ENCODE measurements at places on chromosomes 7 and 10.
A peak's percentile ranks its signal among the peaks of the same experiment; 100 is the strongest.

DNA sequence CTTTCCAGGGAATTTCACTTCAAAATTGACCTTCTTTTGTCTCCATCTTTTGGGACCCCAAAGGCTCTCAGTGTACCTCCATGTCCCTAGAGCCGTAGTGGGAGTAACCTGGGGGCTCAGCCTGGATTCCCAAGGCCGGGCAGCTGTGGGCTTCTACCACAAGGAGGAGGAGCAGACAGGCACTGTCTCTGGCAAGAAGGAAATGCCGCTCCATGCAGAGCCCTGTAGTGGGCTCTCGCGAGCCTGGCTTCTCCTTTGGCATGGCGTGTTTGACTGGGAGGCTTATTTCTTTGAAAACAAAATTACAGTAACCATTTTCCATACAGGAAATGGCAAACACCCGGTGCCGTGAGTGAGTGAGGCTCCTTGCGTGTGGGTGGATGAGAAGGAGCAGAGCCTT is 76.8 kb upstream of the FAM180A start:
- DNase-seq = no peak

DNA sequence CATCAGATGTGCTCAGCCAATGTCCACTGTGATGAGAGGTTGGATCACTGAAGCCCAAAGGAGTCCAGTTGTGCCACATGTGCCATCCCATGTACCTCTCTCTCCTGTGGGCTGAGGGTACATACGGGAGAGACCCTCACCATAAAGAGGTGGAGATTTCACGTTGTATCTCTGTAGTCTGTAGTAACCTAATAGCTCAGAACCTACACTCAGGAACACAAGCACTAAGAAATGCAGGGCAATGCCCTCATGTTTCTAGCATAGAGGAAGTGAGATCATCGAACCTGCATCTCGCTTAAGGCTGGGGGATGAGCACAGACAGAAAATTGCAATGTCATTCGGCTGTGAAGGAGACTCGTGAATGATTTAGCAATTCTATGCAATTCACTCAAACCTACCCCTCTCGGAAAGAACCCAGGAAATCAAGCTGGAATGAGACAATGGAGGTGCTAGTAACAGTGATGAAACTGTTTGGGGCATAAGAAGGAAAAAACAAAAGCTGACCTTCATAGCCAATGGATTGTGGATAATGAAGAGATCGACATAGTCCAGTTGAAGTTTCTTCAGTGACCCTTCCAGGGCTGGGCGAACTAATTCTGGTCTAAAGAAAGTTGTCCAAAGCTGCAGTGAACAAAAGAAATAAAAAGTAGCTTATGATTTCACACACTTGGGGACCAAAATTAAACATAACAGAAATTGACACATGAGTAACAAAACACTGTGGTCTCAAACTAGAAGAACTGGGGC is 80.3 kb upstream of the UCN3 start:
- peak; percentile 59 for DNase-seq

GRCh38 chr10:103676851-103677417 is 178.4 kb downstream of the SH3PXD2A start:
- DNase-seq = peak; percentile 88

DNA sequence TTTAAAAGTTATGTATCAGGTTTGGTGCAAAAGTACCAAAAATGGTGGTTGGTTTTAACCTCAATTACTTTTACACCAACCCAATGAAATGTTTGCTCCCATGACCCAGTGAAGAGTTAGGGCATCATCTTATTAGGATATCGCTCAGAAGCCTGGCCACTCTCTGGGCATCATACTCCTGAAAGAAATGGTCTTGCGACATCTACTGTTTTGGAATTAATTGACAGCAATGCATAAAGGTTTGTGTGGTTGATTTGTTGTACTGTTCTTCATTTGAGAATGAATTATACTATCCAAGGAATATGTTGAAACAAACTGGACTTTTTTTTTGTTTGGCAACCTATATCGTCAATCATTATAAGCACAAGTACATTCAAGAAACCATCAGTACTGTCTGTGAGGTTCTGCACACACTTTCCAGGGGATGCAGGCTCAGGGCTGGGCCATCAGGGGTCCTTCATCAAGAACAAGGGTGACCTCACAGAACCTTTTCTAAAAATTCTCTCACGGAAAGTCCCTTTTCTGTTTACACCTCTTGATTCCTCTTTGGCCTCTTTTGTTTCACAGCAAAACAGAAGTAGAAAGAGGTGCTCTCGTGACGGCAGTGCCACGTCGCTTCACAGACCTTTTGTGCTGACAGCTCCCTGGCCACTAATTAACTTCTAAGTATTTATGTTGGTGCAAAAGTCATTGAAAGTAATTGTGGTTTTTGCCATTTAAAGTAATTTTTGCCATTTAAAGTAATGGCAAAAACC is 117.2 kb upstream of the KLF6 start:
- DNase-seq = no peak

DNA sequence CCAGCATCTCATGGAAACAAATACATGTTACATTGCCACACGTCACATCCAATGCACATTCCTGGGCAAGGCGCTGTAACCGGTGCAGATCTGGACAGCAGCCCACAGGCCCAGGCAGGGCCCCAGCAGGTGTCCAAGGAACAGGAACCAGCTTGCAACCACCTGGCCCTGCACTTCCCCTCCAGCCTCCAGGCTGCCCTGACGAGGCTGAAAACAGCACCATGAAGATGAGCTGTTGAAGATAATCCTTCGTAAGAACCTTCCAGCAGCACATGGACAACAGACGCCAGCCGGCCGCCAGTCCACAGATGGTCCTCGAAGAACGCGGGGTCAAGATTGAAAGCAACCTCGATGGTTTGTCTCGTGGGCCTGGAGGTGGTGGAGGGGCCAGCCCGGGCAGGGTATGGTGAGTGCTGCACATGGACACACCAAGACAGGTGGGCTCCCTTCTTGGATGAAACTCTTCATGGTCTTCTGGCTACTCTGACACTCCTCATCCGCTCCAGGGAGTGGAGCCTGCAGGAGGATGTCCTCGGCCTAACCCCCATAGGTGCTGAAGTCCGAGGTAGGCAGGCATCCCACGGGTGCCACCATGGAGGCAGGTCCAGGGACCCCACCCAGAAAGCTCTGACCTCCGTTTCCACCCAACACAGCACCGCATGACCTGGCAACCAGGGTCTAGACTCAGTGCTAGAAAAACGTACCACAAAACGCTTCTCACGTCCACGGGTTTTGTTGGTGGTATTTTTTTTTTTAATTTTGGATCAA is 22.9 kb downstream of the PDGFA start:
- DNase-seq = no peak

- no peak for DNase-seq
Measured at GRCh38 chr10:130202984-130203621, 66.9 kb downstream of the GLRX3 start.

DNA sequence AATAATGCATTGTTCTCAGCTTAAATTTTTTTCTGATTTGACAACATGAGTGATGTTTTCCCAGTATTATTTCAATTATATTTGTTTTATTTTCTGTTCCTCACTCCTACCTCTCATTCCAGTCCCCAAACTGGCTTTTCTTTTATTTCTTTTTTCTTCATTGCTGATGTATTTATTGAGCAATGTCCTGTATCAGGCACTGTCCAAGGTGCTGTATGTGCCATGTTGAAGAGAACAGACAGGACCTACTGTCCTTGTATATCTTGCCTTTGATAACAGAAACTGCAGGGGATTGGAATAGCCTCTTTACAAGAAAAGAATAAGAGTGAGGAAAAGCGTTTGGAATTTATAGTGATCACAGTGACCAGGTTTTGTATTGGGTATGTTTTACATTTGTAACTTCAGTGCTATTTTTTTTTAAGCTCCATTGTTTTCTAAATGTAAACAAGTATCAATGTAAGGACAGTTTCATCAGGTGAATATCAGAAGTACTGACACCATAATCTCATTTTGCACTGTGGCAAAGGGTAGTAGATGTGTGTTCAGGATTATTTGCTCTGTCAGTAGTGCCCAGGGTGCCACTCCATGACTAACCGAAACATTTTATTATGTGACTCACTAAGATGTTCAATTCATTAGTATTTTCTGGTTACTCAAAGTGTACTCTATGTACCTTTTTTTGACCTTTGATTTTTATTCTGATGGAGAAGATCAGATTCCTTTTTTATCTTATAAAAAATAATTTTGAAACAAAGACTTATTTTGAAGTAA is 15.6 kb upstream of the CLDN12 start:
- DNase-seq = no peak

GRCh38 chr10:124236816-124237215 is 143.4 kb upstream of the CHST15 start:
- DNase-seq = no peak

DNA sequence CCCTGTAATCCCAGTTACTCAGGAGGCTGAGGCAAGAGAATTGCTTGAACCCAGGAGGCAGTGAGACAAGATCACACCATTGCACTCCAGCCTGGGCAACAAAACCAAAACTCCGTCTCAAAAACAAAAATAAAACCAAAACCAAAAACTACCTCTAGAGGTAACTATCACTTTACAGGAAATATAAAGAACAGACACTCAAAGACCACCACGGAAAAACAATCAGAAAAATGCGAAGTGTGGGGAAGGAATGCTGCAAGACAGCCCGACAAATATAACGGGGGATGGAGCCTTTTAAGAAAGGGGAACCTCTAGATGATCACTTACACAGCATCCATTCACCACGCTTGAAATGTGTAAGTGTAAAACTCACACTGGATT is 4.3 kb downstream of the HNRNPF start:
- DNase-seq = no peak

GRCh38 chr7:149081914-149082313 is 8.6 kb downstream of the ZNF786 start:
- DNase-seq = no peak

DNA sequence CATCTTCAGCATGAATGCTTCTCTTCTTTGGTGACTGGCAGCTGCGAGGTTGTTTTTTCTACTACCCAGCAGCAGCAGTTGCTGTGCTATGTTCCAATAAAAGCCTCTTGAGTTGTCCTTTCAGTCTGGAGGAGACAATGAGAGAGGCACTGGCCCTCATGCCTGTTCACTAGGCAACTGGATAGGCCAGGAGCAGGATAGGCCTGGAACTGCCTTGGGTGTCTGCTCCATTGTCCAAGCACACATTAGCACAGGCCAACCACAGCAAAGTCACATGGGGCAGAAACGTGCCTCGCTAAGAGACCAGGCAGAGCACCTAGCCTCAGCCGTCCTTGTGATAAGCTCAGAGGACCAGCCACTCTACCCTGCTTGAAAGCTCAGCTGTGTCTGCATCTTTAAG is 76.9 kb upstream of the PDCD4 start:
- DNase-seq = no peak

GRCh38 chr10:96708456-96708855 is 11.9 kb downstream of the PIK3AP1 start:
- no peak for DNase-seq

- peak; percentile 80 for DNase-seq
Measured at GRCh38 chr7:12889391-12889790, 202.0 kb downstream of the ARL4A start.

DNA sequence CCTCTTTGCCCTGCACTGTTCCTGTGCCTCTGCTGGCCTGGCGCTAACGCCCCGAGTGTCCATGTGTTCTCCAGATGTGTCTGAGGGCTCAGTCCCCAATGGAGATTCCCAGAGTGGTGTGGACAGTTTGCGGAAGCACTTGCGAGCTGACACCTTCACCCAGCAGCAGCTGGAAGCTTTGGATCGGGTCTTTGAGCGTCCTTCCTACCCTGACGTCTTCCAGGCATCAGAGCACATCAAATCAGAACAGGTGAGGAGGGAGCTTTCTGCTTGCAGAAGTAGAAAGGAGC is 60.9 kb downstream of the PAX2 start:
- DNase-seq = no peak

GRCh38 chr7:42720012-42720411 is 191.9 kb downstream of the C7orf25 start:
- no peak for DNase-seq

DNA sequence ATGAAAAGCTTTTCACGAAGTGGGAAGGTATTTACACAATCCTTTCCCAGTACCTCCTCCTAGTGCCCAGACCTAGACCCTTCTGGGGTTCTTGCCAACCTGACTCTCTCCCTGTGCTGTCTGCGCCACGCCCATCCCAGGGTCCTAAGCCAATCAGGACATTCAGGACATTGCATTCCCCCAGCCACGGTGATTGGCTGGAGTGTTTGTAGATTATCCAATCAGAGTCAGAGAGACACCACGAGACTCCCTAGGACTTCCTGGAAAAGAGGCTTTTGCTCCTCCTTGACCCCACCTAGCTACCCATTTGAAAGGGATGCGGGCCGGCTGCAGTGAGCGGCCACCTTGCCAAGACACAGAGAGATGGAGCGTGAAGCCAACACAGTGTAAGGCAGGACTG is 3.5 kb upstream of the GDF2 start:
- DNase-seq = no peak

DNA sequence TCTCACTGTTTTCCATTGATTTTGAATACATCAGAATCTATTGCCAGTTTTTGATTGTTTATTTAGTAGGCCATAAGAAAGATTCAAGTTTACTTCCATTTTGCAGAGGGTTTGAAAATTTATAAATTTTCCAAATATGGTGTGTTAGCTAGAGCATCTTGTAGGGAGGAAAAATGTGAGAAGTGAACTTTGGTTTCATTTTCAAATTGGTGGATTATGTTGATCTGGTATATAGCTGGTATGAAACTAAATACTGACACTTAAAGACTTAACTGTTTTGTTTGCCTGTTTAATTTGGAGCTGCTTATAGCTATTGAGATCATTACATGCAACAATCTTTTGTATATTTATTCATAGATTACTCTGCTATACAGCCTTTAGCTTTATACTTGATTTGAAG is 108.1 kb downstream of the ADAM22 start:
- no peak for DNase-seq

- no peak for DNase-seq
Measured at GRCh38 chr7:107450970-107451369, 18.9 kb upstream of the GPR22 start.

DNA sequence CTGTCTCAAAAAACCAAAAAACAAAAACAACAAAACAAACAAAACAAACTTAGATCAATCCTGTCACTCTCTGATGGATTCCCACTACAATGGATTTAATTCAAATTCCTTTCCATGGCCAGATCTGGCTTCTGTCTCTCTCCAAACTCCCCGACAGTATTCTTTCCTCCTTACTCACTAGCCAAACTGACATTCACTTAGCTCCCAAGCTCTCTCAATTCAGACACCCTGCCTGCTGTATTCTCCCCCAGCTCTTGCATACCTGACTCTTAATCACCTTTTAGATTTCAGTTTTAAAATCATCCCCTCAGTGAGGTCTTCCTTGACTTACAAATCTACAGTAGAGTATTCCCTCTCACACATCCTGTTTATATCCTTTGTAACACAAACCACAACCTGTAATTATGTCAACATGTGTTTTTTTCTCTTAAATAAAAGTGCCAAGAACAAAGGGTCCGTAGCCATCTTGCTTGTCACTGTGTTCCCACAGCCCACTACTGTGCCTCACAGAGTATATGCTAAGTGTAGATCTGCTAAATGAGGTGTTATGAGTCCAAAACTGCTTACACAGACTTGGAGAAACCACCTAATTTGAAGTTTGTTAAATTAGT is 14.4 kb downstream of the HERPUD2 start:
- peak; percentile 17 for DNase-seq

GRCh38 chr10:98994030-98994429 is 241.6 kb downstream of the HPSE2 start:
- DNase-seq = no peak

GRCh38 chr10:373015-373414 is 237.8 kb downstream of the ZMYND11 start:
- DNase-seq = no peak

All from NCI-H226 (cell line).